ENCODE measurements at places on chromosomes 1 and 21. TPM values are rescaled to one million over a fixed set of nuclear protein-coding genes. Genes with fewer than 3 reads are reported as not detected.

The CASZ1 gene
- 22.5 TPM for polyA plus RNA-seq

The SYF2 gene
- 115 TPM for polyA plus RNA-seq

The LCE6A gene
- polyA plus RNA-seq, result not detected

The NT5C1A gene
- 0.27 TPM for polyA plus RNA-seq

The WDR77 gene
- polyA plus RNA-seq, result 37.4 TPM

The CDA gene
- 5.3 TPM for polyA plus RNA-seq

The CFHR2 gene
- 0.19 TPM for polyA plus RNA-seq

The IFNLR1 gene
- 3.9 TPM for polyA plus RNA-seq

The FMO2 gene
- polyA plus RNA-seq, result 1.6 TPM

The RXFP4 gene
- polyA plus RNA-seq, result 0.23 TPM

The SPRR2G gene
- not detected for polyA plus RNA-seq

The INAVA gene
- polyA plus RNA-seq, result 43.1 TPM

The SYCP1 gene
- 0.23 TPM for polyA plus RNA-seq

The ACTN2 gene
- polyA plus RNA-seq, result 0.65 TPM

The COL8A2 gene
- polyA plus RNA-seq, result 1.6 TPM

The ZSWIM5 gene
- 6.4 TPM for polyA plus RNA-seq

The TMIGD3 gene
- polyA plus RNA-seq, result 0.78 TPM

The ZBTB21 gene
- polyA plus RNA-seq, result 9.5 TPM

The SLC27A3 gene
- polyA plus RNA-seq, result 40.4 TPM

The HPDL gene
- 5.4 TPM for polyA plus RNA-seq

The FCGR3B gene
- 0.72 TPM for polyA plus RNA-seq

The SPRR2A gene
- not detected for polyA plus RNA-seq

The OR2T11 gene
- polyA plus RNA-seq, result not detected

The ABCA4 gene
- 11.6 TPM for polyA plus RNA-seq

The LAMB3 gene
- polyA plus RNA-seq, result 1.1 TPM

The EPS8L3 gene
- 0.51 TPM for polyA plus RNA-seq

The OR14K1 gene
- polyA plus RNA-seq, result not detected

The AIRE gene
- 1.2 TPM for polyA plus RNA-seq

The SEC16B gene
- 7.2 TPM for polyA plus RNA-seq

The PROK1 gene
- 0.96 TPM for polyA plus RNA-seq

The AGTRAP gene
- 51.9 TPM for polyA plus RNA-seq

The OR2L5 gene
- polyA plus RNA-seq, result not detected

The TSPEAR gene
- 1.1 TPM for polyA plus RNA-seq

The KLF17 gene
- polyA plus RNA-seq, result not detected

The MPL gene
- 0.84 TPM for polyA plus RNA-seq

The SMPDL3B gene
- 13.4 TPM for polyA plus RNA-seq

The NKAIN1 gene
- 3.5 TPM for polyA plus RNA-seq

The ETV3L gene
- not detected for polyA plus RNA-seq

The AKIRIN1 gene
- polyA plus RNA-seq, result 112 TPM

The BACH1 gene
- 45.0 TPM for polyA plus RNA-seq

The SLC44A3 gene
- polyA plus RNA-seq, result 88.2 TPM

The SLC37A1 gene
- polyA plus RNA-seq, result 10.2 TPM

The SGIP1 gene
- polyA plus RNA-seq, result 20.6 TPM

The KLHDC7A gene
- 15.0 TPM for polyA plus RNA-seq

The DENND2C gene
- 4.3 TPM for polyA plus RNA-seq

The LRRC8B gene
- 8.6 TPM for polyA plus RNA-seq

The FMOD gene
- polyA plus RNA-seq, result 65.2 TPM

The CDCA8 gene
- polyA plus RNA-seq, result 16.7 TPM

The KRTAP12-2 gene
- not detected for polyA plus RNA-seq
